Placental pericyte (primary cell): ENCODE measurements at places on chromosomes 12 and 14. TPM values are rescaled to one million over a fixed set of nuclear protein-coding genes. Genes with fewer than 3 reads are reported as not detected.

TAS2R19 gene
- 4.9 and 8.5 TPM in 2 replicates for total RNA-seq

RCOR1 gene
- total RNA-seq, result 17.9 and 20.8 TPM in 2 replicates

RTL1 gene
- total RNA-seq, result not detected in 2 replicates

MIPOL1 gene
- total RNA-seq, result 4.4 and 13.5 TPM in 2 replicates

PLA2G1B gene
- total RNA-seq, result not detected in 2 replicates

LRRC10 gene
- total RNA-seq, result not detected in 2 replicates

GPN3 gene
- 12.0 and 23.5 TPM in 2 replicates for total RNA-seq

FAM181A gene
- not detected in 2 replicates for total RNA-seq

RPGRIP1 gene
- total RNA-seq, result 0.22 and 0.29 TPM in 2 replicates
